ENCODE measurements at places on chromosomes 3 and 15.

- DNase-seq = no peak
These were observed 20.6 kb downstream of the SNAPC5 start for GRCh38 chr15:66477011-66477410.

- peak; percentile 6 for DNase-seq
These were observed 99.3 kb downstream of the GADL1 start for GRCh38 chr3:30795176-30795575.

- no peak for DNase-seq
These were observed 40.6 kb upstream of the GLCE start for GRCh38 chr15:69119683-69120395.

GRCh38 chr3:13003608-13004007, 69.6 kb downstream of the IQSEC1 start:
- no peak for DNase-seq

GRCh38 chr15:50939911-50940310, 31.4 kb downstream of the AP4E1 start:
- peak; percentile 75 for DNase-seq

GRCh38 chr15:44195151-44195740, at the start of gene FRMD5:
Gene FRMD5, minus strand, starts transcription at chr15:44195271.
- DNase-seq = peak; percentile 95

DNA sequence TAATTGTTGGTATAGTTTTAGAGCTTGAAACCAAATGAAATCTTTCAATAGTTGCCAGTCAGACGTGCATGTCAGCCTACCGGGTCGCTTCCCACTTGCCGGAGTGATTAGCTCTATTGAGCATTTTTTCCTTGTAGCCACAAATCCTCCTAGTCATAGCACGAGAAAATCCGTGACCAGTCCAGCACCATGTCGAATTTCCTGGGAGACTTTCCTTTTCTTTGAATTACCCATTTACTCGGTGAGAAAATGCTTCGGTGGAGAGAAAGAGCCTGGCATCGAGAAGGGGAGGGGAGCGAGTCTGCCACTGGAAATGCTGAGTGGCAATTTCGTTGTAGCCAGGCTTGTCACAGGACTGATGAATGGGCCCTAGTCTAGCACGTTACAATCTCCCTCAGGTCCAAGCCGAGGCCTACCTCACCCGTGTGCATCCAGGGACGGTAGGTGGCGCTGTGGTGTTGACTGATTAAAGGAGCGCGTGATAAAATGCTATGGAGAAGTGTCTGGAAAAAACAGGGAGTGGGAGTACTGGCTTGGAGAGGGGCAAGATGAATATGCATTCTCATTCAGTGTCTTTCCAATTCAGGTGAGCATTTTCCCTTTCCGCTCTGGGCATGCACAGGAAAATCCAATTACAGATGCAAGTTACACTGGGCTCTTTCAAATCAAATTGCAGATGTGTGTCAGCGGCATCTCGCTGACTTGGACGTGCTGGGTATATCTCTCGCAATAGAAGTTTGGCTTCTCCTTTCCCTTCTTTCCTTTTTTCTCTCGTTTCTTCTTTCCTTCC, 238.8 kb downstream of the EDEM1 start:
- peak; percentile 22 for DNase-seq

GRCh38 chr15:69762373-69763148, 309.9 kb downstream of the RPLP1 start:
- no peak for DNase-seq

DNA sequence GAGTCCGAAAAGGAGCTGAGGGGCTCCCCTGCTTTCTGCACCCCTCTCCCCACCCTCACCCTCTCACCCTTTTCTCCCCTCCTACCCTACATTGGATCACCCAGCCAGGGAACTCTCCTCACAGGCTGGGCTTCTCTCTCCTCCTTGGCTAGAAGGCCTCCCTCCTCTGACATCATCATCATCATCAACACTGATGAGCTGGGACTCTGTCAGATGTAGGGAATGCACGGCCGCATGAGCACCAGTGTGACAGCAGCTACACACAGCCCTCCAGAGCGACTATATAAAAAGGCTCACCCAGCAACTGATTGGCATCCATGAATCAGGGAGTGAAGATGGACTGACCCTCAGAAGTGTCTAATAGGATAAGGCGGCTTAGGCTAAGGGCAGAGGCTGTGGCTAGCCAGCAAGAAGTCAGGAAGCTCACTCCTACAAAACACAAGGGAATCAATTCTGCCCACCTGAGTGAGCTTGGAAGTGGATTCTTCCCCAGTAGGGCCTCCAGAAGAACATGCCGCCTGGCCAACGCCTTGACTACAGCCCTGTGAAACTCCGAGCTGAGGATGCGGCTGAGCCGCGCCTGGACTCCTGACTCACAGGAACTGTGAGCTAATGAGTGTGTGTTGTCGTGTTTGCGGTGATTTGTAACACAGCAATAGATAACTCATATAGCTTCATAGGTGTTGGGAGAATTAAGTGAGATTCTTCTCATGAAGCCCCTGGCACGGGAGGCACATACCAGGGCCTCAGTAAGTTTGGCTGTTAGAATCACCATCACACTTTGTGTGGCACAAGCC, 147.6 kb downstream of the FAM43A start:
- DNase-seq = no peak

DNA sequence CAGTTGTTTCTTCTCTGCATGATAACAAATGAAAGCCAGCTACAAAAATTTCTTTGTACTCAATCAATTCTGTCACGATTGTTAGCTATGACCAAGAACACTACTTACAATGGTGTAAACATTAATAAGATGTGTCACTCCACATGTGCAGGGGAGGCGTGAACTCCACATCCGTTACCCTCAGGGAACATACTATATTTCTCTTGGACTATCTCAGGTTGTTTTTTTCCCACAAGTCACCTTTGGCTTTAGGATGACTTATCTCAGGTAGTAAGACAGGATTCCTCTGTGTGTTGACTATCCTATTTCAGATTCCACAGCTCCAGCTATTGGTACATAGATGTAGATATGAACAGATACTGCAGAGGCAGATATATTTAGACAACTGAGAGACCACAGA, 423.3 kb upstream of the GRM7 start:
- DNase-seq = no peak

- DNase-seq = no peak
These were observed 34.6 kb downstream of the CRABP1 start for GRCh38 chr15:78374436-78375393.

DNA sequence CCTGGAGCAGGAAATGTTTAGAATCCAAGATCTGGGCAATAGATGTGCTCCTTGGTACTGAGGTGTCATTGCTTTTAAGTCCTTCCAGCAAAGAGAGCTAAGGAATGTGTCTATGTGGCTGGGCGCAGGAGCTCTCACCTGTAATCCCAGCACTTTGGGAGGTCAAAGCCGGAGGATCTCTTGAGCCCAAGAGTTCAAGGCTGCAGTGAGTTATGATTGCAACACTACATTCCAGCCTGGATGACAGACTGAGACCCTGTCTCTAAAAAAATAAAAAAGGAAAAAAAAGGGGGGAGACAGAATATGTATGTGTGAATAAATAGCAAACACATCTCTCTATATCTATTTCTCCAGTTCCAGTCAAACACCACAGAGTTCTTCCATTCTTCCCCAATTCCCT, 4.3 kb upstream of the GPR62 start:
- no peak for DNase-seq

DNA sequence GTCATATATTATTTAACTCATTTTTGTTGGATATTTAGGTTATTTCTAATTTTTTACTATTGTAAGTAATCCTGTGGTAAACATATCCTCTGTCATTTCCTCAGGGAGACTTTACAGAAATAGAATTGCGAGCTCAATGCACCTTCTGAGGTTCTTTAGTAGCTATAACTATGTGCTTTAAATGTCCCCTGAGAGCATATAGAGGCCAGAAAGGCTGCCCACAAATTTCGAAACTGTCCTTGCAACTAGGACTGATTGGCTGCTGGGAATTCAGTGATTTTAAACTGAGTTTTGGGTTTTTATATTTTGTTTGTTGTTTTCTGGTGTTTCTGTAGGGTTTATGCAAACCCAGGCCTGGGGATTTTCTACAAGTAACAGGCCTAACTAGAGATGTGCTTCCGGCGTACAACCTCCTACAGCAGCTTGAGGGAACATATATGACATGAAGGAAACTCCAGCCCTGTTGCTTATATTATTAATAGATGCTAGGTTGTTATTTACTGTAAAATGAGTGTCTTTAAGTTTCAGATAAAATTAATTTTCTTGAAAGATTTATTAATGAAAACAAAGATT, 29.1 kb upstream of the P4HTM start:
- DNase-seq = no peak

DNA sequence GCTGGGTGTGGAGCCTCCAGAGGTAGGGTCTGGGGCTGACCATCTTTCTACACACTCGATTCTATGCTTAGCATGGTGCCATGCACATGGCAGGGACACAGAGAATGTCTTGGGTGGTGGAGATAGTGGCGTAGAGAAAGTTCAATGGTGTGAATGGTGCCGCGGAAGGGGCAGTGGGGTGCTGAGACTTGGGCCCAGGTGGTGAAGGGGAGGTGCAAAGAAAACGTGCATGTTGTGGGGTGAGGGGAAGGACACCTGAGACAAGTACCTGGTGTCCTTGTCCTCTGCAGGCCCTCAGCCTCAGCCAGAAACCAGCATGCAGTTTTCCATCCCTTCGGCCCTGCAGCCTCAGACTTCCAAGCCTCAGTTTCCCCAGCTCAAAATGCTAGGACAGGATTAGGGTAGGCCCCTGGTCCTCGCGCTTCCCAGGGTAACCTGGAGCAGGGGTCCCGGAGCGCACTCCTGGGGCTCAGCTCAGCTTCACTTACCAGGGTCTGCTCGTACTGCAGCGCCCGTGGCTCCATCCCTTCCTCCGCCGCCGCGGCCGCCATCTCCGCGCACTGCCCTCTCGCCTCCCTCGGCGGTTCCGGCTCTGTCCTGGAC, 375 bp downstream of the CLCN2 start:
- no peak for DNase-seq

GRCh38 chr15:86677278-86677677, 597.6 kb downstream of the AGBL1 start:
- DNase-seq = no peak

GRCh38 chr15:50890751-50891150, 17.7 kb upstream of the AP4E1 start:
- DNase-seq = peak; percentile 38

DNA sequence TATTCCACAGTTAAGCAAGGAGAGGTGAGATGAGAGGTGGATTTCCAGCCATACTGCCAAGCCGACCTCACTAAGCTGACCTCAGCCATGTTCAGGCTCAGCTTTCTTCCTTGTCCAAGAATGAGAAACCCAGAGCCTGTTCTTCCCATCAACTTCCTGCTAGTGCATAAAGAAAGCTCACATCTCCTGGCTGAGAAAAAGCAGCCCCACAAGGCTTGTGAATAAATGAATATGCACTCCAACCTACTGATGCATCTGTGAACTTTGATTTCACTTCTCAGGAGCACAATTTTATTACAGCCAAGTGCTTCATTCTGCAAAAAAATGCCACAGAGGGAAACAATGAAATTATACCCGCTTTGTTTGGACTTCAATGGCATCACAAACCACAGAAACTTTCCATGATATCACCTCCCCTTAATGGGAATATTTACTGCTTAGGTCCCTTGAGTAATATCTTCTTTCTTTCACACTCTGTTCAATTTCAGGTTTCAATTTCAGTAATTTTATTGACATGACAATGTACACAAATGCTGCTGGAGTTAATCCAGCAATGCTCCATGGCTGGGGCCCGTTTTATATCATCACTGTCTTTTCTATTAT, 437.0 kb upstream of the PPP2R3A start:
- no peak for DNase-seq

DNA sequence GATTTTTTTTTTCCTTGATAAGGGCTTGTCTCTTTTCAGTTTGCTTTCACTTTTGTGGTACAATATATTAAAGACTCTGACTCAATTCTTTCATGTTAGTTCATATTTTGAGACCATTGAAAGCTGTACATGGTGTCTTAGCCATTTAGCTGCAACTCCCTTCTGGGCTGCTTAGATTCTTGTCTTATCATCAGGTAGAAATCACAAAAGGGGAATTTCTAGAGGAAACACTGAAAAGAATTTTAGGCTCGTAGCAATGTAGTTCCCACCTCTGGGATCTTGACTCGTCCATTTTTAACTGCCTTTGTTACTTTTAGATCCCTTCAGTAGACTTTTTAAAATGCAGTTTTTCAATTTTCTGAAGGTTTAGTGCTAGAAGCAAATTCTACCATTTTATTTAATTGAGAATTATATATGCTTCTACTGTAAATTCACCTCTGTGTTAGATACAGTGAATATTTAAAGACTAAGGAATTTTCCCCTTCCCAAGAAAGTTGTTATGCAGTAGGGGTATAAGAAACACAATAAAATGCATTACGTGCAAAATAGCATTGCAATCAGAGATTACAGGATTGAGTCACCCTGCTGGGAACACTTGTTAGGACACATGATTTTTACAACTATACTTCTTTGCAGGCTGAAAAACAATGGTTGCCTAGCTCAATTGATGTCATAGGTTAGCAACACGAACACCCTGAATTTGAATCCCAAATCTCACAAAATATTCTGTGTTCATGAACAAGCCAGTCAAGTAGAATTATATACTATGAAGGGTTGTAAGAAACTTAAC, 772.7 kb downstream of the PDCD6IP start:
- no peak for DNase-seq

GRCh38 chr15:93308026-93308690, 219.1 kb upstream of the RGMA start:
- no peak for DNase-seq

- DNase-seq = no peak
These were observed 110.0 kb downstream of the EPHB1 start for GRCh38 chr3:134904776-134905646.

GRCh38 chr15:62287066-62287857, 122.2 kb upstream of the C2CD4B start:
- DNase-seq = peak; percentile 18

DNA sequence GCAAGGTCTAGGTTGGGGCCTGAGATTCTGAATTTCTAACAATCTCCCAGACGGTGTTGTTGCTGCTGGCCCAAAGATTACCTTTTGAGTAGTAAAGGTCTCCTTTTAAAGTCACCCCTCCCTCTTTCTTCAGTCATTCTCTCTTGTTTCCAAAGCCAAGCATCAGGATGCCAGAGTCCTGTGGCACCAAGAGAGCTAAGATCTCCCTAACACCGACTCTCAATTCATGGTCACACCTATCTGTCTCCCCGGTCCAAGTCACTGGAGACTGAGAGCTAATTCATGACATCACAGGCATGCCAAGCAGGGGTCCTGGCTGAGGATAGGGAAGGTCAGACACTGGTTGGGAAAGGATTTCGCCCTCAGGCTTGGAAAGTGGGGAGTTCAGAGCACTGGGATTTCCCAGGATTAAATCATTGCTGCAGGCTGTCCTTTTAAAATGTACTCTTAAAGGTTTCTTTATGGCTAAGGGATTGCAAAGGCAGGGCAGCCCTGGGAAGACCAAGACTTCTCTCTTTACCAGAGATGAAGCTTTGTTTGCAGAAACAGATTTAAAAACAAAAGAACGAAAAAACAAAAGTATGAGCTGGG, 7.3 kb downstream of the SHOX2 start:
- DNase-seq = no peak

DNA sequence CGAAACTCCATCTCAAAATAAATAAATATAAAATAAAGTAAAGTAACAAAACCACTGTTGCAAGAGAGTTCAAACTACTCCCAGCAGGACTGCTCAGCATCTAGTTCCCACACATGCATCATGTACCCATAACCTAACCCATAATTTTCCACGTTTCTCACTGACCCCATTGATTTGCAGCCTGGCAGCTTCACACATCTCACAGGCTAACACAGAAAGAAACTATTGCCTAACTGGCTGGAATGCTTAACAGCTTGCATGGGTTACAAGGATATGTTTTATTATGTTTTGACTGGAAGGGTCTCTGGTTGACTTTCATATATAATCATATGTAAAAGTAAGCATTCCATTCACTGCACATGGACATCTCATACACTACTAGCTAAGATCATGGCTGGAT, 55.6 kb upstream of the TBC1D23 start:
- peak; percentile 31 for DNase-seq

Measured in IMR-90 (cell line).